ENCODE measurements at places on chromosomes 16 and 17.
A peak's percentile ranks its signal among the peaks of the same experiment; 100 is the strongest.

DNA sequence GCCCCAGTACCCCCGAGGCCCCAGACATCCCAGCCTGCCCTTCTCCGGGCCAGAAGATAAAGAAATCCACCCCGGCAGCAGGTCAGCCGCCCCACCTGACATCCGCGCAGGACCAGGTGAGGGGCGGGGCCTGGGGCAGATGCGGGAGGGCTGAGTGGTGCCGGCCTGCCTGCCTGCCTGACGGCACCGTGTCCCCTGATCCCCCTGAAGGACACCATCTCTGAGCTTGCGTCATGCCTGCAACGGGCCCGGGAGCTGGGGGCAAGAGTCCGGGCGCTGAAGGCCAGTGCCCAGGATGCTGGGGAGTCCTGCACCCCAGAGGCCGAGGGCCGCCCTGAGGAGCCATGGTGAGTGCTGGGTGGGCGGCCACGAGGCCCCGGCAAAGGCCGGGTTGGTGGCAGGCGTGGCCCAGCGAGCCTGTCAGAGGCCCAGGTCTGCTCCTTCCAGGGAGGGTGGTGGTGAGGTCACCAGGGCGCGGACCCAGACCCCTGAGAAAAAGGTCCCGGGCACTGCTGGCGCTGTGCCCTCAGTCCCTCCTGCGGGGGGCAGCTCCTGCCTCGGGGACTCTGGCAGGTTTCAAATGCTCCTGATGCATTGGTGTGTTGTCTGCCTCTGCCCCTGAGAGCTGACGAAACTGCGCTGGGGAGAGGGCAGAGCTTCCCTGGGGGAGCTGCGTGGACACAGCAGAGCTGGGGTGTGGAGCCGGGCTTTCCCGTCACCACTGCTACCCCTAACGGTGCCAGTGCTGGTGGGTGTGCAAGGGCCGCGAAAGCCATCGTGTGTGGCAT, 1.2 kb downstream of the CDT1 start:
- H3K4me3 ChIP-seq: peak overlapping the region; percentile 63
- no peak overlapping the region for H3K27ac ChIP-seq
- DNase-seq: no peak
- H3K36me3 ChIP-seq: peaks cover 12% of the 10 kb centered on the region
- no peaks in the 10 kb centered on the region for H3K27me3 ChIP-seq
- peaks cover 14% of the 10 kb centered on the region for H3K4me1 ChIP-seq

GRCh38 chr17:75875940-75876189, 2.5 kb downstream of the TRIM47 start:
- peaks cover 59% of the 10 kb centered on the region for H3K4me1 ChIP-seq
- DNase-seq: no peak
- H3K36me3 ChIP-seq: peaks cover 13% of the 10 kb centered on the region
- H3K4me3 ChIP-seq: peak overlapping the region; percentile 96
- H3K27ac ChIP-seq: peak overlapping the region; percentile 99

GRCh38 chr16:4517812-4518680, 20.5 kb downstream of the CDIP1 start:
- no peak overlapping the region for H3K27ac ChIP-seq
- H3K4me1 ChIP-seq: peaks cover 15% of the 10 kb centered on the region

GRCh38 chr17:50187751-50188530, 13.5 kb downstream of the COL1A1 start:
- H3K27me3 ChIP-seq: no peaks in the 10 kb centered on the region
- H3K36me3 ChIP-seq: peaks cover 67% of the 10 kb centered on the region
- H3K4me3 ChIP-seq: no peak overlapping the region

DNA sequence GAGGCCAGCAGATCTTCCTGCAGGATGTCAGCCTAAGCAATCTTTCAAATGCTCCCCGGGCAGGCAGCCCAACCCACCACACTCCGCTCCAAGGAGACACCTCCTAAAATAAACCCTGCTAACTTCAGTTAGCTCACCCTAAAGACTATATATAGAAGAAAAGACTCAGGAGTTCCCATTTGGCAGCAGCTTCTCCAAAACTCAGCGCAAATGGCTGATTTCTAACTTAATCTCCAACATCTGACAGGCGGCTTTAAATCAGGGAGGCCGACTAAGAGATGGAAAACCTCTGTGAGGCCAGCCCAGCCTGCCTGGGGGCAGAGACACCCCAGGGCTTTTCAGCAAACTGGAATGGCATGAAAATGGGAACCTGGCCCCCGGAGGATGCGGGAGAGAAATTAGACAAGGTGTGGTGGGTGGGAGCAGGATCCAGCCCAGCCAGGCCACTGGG, 91.6 kb downstream of the XYLT1 start:
- H3K27me3 ChIP-seq: no peaks in the 10 kb centered on the region
- H3K4me3 ChIP-seq: no peak overlapping the region
- H3K36me3 ChIP-seq: no peaks in the 10 kb centered on the region
- DNase-seq: no peak

- no peaks in the 10 kb centered on the region for H3K36me3 ChIP-seq
- no peak for DNase-seq
- H3K27me3 ChIP-seq: no peaks in the 10 kb centered on the region
- H3K4me3 ChIP-seq: no peak overlapping the region
These were observed 17.4 kb upstream of the MAP3K14 start for GRCh38 chr17:45334231-45334630.

All from ascending aorta (tissue), 2 donors.